ENCODE measurements at places on chromosomes 7 and 10.
A peak's percentile ranks its signal among the peaks of the same experiment; 100 is the strongest.

- no peak for DNase-seq
Observed at GRCh38 chr7:39033885-39034624, 56.3 kb downstream of the POU6F2 start.

GRCh38 chr10:24651923-24652322 lies 71.8 kb downstream of the ARHGAP21 start:
- DNase-seq = no peak

DNA sequence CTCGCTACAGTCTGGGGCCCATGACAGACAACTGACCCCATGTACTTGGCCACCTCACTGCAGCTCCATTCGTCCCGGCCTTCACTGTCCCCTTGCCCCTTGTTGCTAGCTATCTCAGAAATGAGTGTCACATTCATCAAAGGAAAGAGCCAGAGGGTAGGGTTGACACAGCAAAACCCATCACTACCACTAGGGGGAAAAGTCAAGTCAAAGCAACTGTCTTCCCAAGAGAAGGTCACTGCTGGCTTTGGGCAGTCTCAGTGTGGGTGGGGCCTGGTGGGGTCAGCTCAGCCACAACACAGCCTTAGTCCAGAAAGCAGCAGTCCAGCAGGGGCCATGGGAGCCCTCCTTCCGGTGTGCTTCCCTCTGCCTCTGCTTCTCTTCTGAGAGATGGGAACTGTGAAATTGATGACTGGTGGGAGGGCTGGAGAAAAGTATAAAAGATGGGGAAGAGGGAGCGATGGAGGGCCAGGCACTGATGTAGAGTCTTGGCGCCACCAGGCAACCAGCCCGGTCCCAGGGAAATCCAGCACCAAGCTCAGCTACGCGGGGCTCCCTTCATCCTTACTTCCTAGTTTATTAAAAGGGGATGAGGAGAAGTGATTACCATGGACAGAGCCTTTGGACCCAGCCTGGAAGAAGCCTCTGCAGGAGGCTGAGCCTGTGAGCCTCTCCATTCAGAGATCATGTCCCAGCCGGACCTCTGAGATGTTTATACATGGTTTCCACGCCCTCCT lies 58.0 kb downstream of the PLXNA4 start:
- DNase-seq = peak; percentile 66

- no peak for DNase-seq
Observed at GRCh38 chr10:8044331-8044907, 10.1 kb upstream of the GATA3 start.

- DNase-seq = no peak
Observed at GRCh38 chr10:124745252-124745651, 1.1 kb upstream of the FAM53B start.

GRCh38 chr7:87342231-87342630 lies 3.2 kb upstream of the CROT start:
- DNase-seq = no peak

- DNase-seq = no peak
Observed at GRCh38 chr7:50497968-50498367, 47.8 kb upstream of the FIGNL1 start.

GRCh38 chr10:98045785-98046389 lies 15.5 kb upstream of the CRTAC1 start:
- DNase-seq = peak; percentile 84

DNA sequence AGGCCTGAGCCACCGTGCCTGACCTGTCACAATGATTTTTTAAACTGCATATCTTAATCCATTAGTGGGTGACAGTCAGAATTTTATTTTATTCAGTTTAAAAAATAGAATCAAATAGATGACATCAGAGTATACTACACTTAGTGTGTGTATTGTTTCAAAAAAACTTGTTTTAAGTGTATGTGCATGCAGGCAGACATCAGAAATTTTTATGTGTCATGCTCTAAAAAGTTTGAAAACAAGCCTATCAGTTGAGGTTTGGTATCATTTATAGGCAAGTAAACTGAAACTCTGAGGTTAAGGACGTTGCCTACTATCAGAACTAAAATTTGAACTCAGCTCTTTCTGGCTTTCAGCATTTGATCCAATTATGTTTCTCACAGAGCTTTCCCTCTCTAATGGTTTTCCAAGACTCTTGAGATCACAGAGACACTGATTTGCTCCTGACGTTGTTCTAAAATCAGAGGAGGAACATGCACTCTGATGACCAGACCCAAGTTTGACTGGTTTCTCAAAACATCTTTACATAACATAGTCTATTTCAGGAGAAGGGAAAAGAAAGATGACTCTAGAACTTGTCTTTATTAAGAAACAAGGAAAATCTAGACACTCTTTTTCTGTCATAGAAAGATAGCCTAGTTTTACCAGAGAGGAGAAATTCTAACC lies 188.6 kb downstream of the AUTS2 start:
- no peak for DNase-seq

DNA sequence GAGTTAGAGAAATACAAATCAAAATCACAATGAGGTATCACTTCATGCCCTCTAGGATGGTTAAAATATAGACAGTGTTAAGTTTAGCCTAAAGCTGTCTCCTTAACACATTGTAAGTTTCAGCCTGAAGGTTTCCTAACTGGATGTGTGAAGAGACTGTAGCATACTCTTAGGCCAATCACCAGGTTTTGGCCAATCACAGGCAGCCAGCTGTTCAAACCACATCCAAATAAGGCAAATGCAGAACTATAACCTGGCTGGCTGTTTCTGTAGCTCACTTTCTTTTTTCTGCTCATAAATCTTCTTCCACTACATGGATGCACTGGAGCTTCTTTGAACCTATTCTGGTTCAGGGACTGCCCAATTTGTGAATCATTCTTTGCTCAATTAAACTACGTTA lies 19.7 kb downstream of the ESYT2 start:
- DNase-seq = no peak

DNA sequence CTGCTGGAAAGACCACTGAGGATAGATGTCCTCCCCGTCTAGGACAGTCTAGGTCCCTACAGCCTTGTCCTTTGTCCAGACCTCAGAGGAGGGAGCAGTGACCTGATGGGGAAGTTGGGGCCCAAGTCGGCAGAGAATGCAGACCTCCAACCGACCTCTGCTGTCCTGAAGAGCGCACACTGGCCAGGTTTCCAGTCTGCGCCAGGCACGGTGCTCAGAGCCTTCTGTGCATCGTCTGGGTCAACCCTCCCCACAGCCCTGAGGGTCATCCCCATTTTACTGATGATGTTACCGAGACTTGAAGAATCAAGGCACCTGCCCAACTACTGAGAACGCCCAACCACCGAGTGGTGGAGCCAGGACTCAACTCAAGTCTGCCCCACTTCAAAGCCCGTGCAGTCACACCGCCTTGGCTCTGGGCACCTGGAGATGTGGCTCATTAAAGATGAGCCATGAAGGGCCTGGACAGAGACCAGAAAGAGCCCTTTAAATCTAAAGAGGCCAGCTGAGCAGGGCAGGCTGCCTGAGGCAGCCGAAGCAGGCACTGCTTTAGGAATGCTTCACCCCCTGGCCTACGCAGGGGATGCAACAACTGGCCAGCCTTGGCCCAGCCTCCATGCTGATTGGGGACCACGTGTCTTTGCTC lies 4.4 kb downstream of the ITPRIP start:
- no peak for DNase-seq

- DNase-seq = no peak
Observed at GRCh38 chr10:122713091-122713885, 13.6 kb upstream of the C10orf120 start.

DNA sequence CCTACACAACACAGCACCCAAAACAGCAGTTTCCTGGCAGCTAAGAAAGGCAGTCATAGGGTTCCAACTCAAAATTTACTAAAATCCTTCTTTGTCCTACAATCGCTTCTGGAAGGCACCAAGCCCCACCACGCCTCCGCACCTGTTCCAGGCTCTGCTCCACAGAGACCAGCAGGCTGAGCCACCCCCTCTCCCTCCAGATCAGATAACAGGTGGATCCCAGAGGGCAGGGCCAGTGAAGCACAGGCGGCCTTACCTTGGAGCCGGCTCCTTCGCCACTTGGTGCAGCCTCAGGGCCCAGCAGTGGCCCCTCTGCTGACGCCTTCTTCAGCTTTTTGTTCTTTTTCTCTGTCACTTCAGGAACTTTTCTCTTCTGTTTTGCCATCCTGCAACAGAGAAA lies 33.0 kb downstream of the ZFAND2A start:
- DNase-seq = no peak

- DNase-seq = no peak
Observed at GRCh38 chr7:157124690-157125089, 14.0 kb upstream of the UBE3C start.

- DNase-seq = no peak
Observed at GRCh38 chr10:68543004-68543918, 15.9 kb upstream of the SLC25A16 start.

DNA sequence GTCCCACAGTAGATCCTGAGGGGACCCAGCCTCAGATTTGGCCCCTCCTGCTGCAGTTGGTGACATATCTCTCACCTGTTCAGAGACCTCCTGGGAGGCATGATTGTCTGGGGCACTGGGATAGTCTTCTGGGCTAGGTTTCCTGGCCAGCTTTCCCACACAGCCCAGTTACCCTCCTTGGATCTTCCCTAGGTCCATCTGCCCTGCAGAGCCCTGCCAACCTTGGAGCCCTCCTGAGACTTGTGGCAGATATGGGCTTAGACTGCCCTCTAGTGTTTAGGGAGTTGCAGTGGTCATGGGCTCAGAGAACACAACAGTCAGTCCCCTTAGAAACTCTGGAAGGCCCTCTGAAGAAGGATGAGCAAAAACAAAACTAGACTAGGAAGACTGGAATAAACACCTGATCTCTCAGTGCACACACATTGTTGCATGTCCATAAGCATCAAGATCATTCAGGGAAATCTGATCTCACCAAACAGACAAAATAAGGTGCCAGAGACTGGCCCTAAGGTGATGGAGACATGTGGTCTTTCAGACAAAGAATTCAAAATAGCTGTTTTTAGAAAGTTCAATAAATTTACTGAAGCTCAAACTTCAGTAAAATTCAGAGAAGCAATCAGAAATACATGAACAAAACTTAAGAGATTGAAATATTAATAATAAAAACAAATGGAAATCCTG lies 324.6 kb downstream of the ATRNL1 start:
- peak; percentile 74 for DNase-seq
